ENCODE measurements at places on chromosomes 11 and 22. TPM values are rescaled to one million over a fixed set of nuclear protein-coding genes. Genes with fewer than 3 reads are reported as not detected.

GRCh38 chr11:75388386-75389275 is 10.7 kb upstream of the RPS3 start:
- peak; percentile 62 for DNase-seq

DNA sequence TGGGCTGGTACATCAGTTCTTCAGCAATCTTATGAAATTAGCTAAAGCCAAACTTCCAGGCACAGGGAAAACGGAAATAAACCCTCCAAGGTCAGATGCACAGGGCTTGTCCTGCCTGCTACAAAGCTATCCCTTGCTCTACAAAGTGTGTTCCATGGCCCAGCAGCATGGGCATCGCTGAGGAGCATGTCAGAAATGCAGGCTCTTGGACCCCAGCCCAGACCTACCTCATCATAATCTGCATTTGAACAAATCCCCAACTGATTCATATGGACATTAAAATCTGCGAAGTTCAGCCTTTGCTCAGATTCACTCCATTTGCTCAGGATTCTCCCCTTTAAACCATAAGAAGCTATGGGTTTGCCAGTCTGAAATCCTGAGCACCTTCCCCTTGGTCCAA is 129.7 kb upstream of the CSNK2A3 start:
- DNase-seq, result no peak

DNA sequence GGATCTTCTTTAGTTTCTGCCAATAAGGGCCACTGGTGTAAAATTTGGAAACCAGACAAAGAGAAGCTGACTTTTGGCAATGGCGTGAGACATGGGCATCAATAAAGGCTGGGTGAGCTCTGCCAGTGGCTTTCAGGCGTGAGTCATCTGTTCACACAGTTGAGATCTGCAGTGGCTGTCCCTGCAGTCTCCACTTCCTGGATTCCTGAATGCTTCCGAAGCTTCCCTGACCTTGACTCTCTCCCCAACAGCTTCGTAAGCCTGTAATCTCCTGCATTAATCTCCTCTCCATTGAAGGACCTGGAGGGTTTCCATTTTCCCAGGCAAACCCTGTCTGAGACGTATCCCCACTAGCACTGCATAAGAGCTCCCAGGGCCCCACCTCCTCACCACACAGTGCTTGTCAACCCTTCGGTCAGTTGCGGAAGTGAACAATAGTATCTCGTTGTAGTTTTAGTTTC is 574.7 kb downstream of the TBC1D22A start:
- DNase-seq, result no peak

GRCh38 chr11:64842366-64842759 is 2.1 kb downstream of the CDC42BPG start:
- no peak for DNase-seq

DNA sequence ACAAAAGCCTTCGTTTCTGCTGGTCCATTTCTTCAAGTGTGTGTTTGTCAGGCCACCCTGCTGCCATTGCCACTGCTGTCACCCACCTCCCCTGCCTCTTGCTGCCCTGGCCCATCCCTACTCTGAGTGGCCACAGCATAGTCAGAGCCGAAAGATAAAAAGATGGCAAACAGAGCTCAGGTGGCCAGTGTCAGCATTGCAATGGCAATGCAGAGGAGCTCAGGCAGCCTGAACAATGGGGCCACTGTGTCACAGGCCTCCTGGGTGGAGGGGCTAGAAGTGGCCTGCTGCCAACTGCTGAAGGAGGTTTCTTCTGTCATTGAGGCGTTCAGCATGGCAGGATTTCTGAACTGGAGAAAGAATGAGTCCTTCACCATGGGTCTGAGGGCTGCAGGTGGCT is 137.1 kb downstream of the CSNK2A3 start:
- no peak for DNase-seq

DNA sequence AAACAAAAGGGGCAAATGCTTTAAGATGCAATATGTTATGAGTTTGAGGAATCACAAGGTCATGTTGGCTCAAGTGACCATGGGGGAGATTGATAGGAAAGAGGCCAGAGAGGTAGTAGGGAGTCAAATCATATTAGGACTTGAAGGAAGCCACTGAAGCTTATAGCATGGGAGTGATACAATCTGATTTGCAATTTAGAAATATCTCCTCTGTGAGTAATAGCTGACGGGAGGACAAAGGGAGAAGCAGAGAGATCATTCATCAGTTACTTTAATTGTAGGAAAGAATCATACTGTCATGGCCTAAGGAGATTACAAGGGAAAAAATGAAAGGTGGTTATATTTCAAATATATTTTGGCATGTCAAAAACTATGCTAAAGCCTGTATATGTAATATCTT is 793.6 kb upstream of the RAG2 start:
- DNase-seq, result no peak

- DNase-seq, result no peak
Measured at GRCh38 chr22:46125816-46126765, 24.2 kb upstream of the PPARA start.

- DNase-seq, result no peak
Measured at GRCh38 chr11:15295695-15296094, 181.0 kb downstream of the INSC start.

Gene NAGA
- total RNA-seq, result 9.5 TPM
